ENCODE measurements at places on chromosomes 12 and 14. TPM values are rescaled to one million over a fixed set of nuclear protein-coding genes. Genes with fewer than 3 reads are reported as not detected.

The KERA gene
- 1.2 TPM for total RNA-seq

DNA sequence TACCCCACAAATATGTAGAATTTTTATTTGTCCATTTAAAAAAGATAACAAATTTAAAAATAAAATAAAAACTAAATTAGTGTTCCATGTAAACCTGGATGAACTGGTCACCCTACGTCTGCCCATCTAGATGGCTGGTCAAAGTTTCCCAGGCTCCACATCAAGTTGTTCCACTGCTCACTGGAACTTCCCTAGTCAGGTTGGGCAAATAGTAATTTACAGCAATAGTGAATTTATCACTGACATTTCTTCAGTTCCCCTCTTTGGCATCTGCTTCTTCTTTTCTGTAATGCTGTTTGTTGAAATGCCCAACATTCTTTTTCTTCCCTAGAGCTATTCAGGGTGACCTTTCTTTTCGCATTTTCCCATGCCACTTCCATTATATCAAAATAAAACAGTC lies 272.7 kb upstream of the BTG1 start:
- DNase-seq, result no peak

The GALNT9 gene
- total RNA-seq, result 4.9 TPM

The NPFF gene
- total RNA-seq, result not detected

DNA sequence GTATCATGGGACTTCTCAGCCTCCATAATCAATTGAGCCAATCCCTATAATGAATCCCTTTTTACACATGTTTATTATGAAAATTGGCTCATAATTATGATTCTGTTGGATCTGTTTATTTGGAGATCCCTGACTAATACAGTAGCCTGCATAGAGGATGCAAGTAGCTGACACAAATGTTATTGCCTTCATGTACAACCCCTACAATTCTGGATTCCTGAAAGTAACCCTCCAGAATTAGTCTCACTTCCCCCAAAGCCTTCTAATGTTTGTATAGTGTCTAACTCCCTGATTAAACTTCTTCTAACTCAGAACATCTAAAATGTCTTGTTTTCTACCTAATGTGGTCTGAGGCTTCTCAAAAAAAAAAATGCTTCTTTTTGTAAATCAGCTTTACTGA lies 6.6 kb upstream of the SMIM10L1 start:
- DNase-seq, result no peak
